ENCODE measurements at places on chromosomes 1 and 21.

DNA sequence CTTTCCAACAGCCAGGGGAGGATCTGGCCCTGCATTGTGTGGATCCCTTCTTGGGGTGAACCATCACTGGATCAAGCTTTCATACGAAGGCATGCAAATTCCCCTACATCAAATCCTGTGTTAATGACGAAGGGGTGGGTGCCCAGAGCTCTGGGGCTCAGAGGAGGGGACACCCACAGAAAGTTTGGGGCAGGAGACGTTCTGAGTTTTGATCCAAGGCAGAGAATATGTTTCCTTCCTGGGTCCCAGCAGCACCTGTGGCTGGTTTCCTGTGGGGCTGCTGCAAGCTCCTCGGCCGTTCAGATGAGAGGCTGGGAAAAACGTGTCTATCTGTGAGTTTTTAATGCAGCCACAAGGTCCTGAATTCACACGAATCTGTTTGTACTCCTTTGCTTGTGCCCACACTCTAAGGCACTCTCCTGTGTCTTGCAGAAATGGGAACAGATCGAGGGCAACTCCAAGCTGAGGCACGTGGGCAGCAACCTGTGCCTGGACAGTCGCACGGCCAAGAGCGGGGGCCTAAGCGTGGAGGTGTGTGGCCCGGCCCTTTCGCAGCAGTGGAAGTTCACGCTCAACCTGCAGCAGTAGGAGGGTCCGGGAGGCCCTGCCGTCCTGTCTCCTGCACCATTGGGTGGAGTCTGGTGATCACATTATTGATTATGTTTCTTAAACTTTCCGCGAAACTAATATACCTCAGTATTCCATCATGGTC is 147.1 kb downstream of the PGBD5 start:
- no peak for DNase-seq

DNA sequence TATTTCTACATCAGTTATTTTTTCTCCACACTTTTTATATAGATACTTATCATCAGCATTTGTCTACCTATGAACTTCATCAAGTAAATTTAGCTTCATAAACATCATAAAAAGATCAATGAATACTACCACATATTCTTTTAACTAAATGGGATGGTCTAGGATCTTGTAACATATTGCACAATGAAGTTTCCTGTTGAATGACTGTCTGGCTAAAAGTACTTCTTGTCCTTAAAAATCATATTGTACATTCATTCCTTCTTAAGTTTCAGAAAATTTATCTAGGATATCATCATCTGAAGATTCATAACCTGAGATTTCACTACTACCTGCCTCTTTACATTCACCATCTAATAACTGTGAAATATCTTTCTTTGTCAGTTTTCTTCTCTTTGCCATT is 69.0 kb downstream of the MAGI3 start:
- no peak for DNase-seq

- no peak for DNase-seq
Observed at GRCh38 chr1:101247404-101248287, 10.8 kb downstream of the S1PR1 start.

- no peak for DNase-seq
Observed at GRCh38 chr1:2179283-2180013, 15.1 kb downstream of the FAAP20 start.

DNA sequence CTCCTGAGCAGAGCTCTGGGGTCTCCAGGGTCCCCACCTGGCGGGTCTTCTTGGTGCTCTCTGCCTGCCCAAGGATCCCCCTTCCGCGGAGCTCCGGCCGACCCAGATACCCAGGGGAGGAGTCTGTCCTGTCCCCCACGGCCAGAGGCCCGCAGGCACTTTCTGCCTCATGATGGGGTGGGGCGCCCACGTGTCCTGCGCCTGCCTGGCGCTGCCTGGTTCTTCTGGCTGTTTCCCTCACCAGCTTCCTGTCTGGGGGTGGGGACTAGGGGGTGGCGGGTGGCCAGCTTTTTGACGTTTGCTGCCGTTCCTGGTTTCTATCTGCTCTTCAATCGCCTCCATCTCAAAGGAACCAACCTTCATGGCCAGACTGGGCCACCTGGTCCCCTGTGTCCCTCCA is 313.3 kb upstream of the VAMP3 start:
- no peak for DNase-seq

DNA sequence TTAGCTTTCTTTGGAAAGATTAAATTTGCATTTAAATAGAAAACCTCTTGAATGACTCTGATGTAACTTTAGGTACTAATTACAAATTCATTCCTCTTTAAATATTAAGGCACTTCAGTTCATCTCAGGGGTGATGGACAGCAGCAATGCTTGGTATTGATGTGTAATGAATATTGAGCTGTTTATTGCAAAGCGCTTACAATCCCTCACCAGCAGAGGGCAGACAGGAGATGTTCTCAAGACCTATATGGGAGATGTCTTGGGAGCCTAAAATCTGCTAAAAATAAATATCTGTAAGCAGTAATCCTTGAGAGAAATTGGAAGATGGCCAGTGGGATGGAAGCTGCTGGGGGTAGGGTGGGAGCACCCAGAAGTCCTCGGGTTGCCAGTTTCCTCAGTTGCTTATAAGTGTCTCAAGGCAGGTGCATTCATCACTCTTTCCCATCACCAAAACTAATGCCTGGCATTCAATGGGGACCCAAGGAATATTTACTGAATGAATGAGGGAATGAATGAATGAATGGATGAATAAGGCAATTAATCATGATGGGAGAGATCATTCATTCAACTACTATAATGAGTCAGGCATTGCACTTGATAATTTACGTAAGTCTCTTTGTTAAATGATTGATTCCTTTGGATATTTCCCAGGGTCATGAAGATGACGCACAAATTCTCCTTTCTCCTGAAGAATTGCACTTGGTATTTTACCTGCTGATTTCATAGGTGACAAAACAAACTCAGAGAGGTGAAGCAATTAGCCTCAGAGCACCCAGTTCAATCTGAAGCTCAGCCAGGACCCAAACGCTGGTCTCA is 2.3 kb downstream of the KLHDC8A start:
- peak; percentile 51 for DNase-seq

DNA sequence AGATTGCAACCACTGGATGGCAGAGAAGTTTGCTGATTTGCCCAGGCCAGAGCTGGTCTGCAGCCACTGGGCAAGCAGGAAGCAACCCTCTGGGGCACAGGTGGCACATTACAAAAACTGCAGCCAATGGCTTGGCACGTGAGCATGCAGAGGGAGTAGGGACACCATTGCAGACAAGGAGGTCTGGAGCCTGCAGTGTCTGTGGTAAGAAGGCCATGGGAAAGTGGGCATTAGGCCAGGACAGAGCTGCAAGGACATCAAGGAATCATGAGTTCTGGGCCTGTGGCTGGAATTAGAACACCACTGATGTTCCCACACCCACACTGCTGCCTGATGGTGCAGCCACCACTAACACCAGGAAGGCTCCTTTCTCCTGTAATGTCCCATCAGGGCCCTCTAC is 113.0 kb downstream of the TSEN15 start:
- no peak for DNase-seq

GRCh38 chr1:115829023-115829674 is 11.8 kb downstream of the NHLH2 start:
- no peak for DNase-seq

GRCh38 chr1:177586429-177586828 is 383.4 kb downstream of the SEC16B start:
- DNase-seq = no peak

GRCh38 chr1:31577515-31578192 is 1.3 kb downstream of the TINAGL1 start:
- DNase-seq = no peak

DNA sequence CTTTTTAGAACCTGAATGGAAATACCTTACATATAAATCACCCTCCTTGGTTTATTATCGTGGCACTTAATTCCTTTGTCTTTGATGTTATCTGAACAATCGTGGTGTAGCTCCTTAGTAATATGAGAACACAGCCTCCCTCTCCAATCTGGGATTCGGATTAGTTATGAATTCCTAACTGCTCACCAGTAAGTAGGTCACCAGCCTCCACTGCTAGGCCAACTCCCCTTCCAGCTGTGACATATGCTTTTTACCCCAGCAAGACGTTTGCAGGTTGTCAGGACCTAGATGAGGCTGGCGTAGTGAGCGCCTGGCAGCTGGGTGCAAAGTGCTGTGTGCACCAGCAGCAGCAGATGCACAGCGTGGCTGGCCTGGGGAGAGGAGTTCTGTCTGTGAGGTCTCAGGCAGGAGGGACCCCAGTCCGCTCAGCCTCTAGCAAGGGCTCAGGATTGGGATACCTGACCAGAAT is 38.2 kb downstream of the NTPCR start:
- DNase-seq = no peak

- no peak for DNase-seq
Observed at GRCh38 chr1:208808301-208808700, 564.1 kb upstream of the PLXNA2 start.

DNA sequence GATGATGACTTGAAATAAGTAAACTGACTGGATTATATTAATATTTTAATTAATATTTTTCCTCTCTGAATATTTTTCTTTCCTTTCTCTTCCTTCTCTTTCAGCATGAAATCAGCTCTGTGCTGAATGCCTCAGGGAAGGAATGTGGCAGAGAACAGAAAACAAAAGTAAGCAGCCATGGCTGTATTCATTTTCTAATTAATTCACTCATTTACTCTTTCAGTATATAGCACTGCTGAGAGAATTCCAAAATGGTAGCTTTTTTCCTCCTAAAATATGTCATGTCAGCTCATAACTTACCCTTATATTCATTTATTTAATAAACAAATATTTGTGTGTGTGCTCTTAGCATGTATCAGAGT is 522.5 kb downstream of the PTPRC start:
- DNase-seq = no peak

DNA sequence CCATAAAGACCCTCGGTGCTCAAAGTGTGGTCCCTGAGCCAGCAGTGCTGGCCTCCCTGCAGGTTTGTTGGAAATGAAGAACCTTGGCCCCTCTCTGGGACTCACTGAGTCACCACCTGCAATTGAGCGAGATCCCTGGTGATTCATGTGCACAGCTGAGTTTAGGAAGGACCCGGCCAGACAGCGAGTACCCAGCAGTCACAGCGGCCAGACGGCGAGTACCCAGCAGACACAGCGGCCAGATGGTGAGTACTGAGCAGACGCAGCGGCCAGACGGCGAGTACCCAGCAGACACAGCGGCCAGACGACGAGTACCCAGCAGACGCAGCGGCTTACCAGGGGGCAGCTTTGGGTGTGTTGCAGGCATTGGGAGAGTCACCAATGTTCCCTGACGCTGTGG is 123.8 kb downstream of the PRDM16 start:
- no peak for DNase-seq

- no peak for DNase-seq
Observed at GRCh38 chr1:30774550-30775432, 17.2 kb upstream of the LAPTM5 start.

DNA sequence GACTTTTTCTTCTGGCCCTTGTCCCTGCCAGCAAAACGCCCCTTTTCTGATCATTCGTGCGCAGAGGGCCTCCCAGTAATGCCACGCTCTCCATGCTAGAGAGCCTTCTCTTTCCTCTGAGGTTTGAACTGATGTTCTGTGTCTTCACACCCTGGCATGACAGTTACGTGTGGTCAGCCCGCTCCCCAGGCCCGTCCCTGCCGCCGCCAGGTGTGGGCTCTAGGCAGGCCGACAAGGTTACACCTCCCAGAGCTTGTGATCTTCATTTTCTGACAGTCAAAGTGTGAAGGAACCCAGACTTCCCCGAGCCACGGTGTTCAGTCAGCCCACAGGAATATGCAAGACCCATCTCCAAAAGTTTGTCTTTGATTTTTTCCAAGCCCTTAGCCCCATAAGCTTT is 265.6 kb downstream of the TM2D1 start:
- DNase-seq = no peak
